ENCODE measurements at places on chromosomes 1 and 21.

DNA sequence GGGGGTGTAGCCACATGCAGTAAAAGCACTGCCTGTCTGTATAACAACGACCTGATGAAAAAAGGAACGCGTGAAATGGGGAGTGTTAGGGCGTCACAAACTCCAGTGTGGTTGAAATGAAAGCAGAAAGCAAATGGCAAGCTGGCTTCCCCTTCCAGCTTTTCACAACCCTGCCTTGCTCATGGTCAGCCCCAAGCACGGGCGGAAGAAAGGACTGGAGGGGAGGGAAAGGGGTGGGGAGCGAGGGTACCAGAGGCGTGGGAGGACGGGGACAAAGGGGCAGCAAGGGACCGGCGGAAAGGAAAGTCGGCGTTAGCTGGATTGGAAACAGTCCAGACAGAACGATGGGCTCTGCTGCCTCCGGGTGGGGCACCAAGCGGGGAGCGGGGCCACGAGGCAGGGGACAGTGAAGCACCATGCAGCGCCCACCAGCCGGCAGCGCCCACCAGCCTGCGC lies 9.6 kb downstream of the VPS26C start:
- no peak for DNase-seq

DNA sequence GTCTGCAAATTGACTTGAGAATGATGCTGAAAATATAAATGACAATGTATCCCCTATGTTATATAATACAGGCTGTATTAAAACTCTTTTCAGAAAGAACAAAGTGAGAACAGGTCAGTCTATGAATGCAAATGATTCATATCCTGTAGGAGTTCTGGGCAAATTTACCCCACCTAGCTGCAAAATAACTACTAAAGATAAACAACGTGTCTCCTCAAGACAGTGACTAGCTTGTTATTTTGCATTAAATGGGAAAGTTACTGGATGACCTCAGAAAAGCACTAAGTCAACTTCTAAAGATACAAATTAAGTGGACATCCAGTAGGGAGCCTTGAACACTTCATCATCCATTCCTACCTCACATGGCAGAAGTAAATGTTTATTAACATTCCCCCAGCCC lies 11.1 kb downstream of the RNF19B start:
- DNase-seq = no peak

GRCh38 chr1:240766831-240767230 lies 154.9 kb upstream of the GREM2 start:
- DNase-seq = no peak

DNA sequence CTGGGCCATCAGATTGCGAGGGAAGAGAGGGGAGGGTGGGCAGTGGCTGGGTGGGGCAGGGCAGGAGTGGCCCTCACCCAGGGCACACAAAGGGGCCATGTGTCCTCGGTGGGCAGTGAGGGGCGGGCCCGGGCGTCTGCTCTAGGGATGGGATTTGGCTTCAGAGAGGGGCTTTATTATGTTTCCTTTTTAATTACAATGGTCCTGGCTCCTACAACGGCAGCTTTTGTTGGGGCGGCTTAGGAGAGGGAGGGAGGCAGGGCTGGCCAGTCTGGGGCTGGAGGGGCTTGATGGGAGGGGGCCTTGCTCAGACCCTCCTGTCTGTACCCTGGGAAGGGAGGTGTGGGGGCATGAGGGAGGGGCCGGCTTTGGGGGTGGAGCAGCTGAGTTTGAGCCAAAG lies 102.8 kb upstream of the WNT4 start:
- no peak for DNase-seq

- no peak for DNase-seq
Measured at GRCh38 chr1:86971778-86972177, 57.3 kb downstream of the HS2ST1 start.

DNA sequence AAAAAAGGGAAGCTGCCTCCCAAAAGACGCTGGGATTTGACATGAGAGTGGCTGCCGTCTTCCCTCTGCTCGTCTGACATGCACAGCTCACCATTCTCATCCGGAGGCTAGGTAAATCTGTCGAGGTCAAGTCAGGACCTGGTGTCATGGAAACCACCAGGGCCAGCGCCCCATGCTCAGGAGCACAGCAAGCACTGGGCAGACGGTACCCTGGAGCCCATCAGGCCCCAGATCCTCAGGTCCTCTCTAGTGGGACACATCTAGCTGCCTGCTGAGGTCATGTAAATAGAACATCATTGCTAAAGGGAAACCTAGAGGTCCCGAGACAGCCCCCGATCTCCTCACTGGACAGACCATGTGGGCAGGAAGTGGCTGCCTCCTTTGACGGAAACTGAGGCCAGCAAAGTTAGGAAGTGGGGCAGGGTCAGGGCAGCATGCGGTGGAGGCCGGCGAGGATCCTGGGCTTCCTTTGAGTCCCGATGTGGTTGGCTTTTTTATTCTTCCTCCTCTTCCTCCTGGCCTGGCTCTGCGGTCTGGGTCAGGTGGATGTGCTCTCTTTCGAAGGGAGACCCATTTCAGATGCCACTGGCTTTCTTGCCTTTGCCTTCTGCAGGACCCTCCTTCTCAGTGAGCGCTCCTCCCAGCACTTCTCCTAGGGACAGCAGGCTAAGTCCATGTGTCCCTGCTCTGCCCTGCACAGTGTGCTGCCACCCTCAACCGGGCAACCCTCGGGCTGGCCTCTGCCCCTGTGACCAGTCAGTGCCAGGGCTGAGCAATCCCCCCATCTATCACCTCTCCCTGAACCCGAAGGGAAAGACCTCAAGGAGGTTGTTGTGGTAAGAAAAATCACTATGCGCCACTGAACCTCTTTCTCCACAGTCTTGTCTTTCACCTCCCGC lies 5.9 kb downstream of the AGT start:
- DNase-seq = no peak

- DNase-seq = no peak
Measured at GRCh38 chr1:58432851-58433668, 113.5 kb downstream of the OMA1 start.

- DNase-seq = no peak
Measured at GRCh38 chr1:106498238-106498637, 558.2 kb upstream of the PRMT6 start.

GRCh38 chr1:87864676-87865075 lies 536.0 kb downstream of the LMO4 start:
- no peak for DNase-seq

GRCh38 chr1:112418099-112418892 lies 22.3 kb downstream of the CTTNBP2NL start:
- DNase-seq = no peak

DNA sequence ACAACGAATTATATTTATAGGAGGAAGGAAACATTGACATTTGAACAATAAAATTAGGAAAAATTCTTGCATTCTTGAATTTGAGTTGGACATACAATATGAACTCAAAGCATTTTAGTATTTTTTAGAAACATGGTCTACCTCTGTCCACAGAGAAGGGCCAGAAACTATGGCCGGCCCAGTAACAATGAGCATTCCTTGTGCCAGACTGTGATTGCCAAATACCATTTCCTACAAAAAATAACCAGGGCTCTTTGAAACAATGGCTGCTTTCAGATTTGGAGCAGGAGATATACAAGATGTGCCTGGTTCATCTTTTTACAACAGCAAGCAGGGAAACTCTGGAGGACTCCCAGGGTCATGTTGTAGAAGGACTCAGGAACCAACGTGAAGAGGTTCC lies 38.4 kb downstream of the NOS1AP start:
- no peak for DNase-seq

DNA sequence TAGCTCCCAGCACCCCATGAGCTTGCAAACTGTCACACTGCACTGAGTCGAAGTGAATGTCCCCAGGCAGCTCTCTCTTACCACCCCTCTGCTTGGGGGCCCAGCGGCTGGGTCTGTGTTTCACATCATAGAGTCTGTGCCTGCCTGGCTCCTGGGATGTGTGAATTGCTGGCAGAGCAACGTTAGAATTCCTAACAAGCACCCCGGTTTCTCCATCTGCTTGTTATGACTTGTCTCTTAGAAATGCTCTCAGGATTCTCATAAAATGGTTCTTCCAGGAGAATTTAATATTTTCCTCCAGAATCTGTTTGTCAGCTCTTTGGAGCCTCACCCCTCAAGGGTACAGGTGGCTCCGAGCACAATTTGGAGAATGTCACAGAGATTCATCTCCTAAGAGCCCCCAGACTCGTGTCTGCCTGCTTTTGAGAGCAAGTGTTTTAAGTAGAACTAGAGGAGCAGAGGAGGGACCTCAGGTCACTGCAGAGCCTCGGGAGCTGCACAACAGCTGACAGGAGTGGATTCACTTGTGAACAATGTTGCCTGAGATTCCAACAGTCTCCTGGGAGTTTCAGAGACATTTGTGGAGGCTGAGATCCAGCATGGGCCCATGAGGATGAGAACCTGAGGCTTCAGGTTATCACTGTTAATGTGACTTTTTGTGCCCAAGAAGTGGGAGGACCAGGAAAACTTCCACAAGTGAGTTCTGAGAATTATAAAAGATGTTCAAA lies 131.5 kb downstream of the KCNJ6 start:
- DNase-seq = no peak

DNA sequence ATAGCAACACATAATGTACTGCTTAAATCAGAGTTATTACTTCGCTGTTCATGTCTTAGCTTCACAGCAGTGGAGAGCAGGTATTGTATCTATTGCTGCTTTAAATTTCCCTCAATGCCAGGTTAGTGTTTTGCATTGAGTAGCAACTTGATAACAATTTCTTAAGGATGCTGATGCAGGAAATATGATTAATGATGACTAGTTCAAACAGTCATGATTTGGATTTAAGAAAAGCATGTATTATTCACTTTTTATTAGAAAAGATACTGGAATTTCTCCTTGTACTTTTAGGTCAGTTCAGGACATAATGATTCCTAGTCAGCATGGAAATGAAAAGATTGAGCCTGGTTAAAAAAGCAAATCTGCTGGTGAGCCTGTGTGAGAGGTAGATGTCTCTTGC lies 67.2 kb upstream of the ARHGAP29 start:
- DNase-seq = no peak

DNA sequence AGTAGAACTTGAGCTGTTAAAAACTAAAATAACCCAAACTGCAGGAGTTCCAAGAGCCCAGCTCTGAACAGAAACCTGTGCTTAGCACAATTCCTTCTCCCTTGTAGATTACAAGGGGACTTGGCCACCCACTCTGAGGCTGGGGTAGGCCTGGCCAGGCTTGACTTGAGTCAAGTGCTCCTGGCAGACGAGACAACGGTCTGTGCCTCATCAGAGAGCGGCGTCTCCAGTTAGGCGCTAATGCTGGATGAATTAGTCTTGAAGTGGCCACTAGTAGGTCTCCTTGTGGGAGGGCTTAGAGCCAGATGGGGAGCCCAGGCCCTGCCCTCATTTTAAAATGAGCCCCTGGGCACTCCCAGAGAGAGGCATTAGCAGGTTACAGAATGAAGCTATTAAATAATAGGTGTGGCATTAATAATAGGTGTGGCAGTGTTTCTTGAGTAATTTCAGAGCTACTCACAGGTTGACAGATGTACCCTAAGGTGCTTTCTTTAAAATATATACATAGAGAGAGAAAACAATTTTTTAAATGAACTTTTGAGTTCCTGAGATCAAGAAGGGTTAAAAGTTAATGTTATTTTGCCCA lies 1.1 kb downstream of the EEIG2 start:
- DNase-seq = peak; percentile 35

DNA sequence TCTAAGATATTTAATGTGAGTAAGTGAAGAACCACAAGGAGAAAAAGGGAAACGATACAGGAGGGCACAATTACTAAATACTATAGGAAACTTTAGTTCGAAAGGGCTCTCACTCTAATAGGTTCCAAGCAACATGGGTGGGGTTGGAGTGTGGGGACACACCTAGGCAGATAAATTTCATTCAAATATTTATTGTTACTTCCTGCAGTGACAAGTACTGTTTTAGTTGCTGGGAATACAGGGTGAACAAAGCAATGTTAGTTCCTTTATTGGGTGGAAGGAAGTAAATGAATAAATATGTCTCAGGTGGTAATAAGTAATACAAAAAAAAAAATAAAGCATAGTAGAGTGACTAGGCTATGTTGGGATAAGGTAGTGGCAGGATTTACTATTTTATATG lies 73.2 kb upstream of the B3GALT2 start:
- no peak for DNase-seq

GRCh38 chr1:182263706-182264105 lies 127.9 kb downstream of the GLUL start:
- DNase-seq = no peak

- DNase-seq = no peak
Measured at GRCh38 chr1:29550119-29550841, 314.0 kb downstream of the PTPRU start.

GRCh38 chr1:234730770-234731568 lies 121.0 kb upstream of the IRF2BP2 start:
- DNase-seq = no peak

DNA sequence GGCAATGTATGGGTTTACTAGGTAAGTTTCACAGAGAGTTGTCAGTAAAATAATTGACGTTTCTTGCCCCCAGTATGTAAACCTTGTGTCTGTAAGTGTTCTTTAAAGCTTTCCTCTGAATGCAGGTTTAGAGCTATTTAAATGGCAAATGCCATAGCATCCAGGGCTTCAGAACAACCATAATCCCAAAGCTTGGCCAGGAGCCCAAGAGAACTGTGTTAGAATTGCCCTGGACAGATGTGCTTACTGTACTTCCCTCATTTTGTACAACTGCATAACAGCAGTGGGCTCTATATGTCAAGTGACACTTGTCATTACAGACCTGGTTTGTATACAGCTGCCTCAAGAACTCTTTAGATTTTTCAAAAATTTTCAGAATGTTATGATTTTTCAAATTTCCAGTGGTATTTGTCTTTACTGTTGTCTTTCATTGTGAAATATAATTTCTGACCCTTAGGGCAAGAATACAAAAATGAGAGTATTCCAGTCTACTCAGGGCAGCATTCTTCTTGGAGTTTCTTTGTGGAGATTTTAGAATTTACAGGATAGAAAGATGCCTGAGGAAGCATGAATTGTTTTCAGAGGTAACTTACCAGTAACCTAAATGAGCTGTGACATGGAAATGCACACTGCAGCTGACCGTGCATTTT lies 136.9 kb upstream of the L1TD1 start:
- no peak for DNase-seq

GRCh38 chr1:247646867-247647266 lies 32.7 kb downstream of the OR13G1 start:
- no peak for DNase-seq

- DNase-seq = no peak
Measured at GRCh38 chr1:205041998-205042910, 758 bp upstream of the CNTN2 start.

DNA sequence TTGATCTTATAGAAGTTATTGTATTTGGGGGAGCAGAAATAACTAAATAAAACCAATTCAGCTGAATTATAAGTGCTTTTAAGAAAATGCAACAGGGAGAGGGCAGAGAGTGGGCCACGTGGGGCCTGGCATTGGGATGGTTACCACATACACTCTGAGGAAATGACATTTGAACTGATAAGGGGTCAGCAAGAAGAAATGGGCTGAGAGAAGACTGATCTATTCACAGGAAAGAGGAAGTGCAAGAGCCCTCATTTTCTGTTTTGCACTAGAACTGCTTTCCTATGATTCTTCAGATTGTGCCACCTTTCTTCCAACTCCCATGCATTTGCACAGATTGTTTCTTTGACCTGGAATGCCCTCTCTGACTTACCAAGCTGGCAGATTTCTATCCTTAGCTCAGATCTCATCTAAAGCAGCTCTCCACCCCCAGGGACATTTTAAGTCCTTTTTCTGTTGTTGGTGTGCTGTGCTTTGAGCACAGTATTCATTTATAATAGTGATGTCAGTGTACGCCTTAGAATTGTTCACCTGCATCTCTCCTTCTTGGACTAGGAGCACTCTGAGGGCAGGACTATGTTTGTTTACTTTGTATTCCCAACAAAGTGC lies 115.9 kb downstream of the FGGY start:
- DNase-seq = no peak

All from NCI-H2029 treated with DMSO at 0.1 percent for 48 hours (cell line).